ENCODE measurements at places on chromosomes 1 and 21.
A peak's percentile ranks its signal among the peaks of the same experiment; 100 is the strongest.

DNA sequence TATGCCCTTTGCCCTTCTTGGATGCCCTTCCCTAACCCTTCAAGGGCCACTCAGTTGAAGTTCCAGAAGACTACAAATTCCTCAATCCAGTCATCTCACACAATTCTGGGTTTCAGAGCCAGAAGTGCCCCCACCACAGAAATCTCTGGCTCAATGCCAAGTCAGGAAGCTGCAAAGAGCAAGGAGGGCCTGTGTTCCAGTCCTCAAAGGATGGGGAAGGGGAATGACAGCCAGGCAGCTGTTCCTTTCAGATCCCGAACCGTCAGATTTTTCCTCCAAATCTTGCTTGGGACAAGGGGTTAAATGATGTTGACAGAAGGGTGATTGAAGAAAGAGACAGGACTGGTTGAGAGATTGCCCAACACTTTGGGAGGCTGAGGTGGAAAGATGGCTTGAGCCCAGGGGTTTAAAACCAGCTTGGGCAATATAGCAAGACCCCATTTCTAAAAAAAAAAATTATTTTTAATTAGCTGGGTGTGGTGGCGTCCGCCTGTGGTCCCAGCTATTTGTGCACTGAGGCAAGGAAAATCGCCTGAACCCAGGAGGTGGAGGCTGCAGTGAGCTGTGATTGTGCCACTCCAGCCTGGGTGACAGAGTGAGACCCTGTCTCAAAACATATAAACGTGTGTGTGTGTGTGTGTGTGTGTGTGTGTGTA, 716 bp upstream of the HPDL start:
- H3K36me3 ChIP-seq = peaks cover 15% of the 10 kb centered on the region
- H3K4me3 ChIP-seq = peak overlapping the region; percentile 89
- DNase-seq = no peak
- H3K27ac ChIP-seq = peak overlapping the region; percentile 80
- no peaks in the 10 kb centered on the region for H3K27me3 ChIP-seq

GRCh38 chr1:84478876-84479868, at the start of gene RPF1:
Gene RPF1 (plus strand): TSS chr1:84479266. CDS start chr1:84479282, 16 bp downstream.
- H3K27ac ChIP-seq = peak within 1 kb of the TSS; percentile 100
- peaks cover 23% of the 10 kb centered on the region for H3K4me1 ChIP-seq
- peak within 1 kb of the TSS; percentile 100 for H3K4me3 ChIP-seq
- H3K36me3 ChIP-seq = peaks cover 36% of the 10 kb centered on the region

- no peaks in the 10 kb centered on the region for H3K36me3 ChIP-seq
- no peak overlapping the region for H3K27ac ChIP-seq
- no peak overlapping the region for H3K4me3 ChIP-seq
- H3K27me3 ChIP-seq = peaks cover 46% of the 10 kb centered on the region
- DNase-seq = no peak
- H3K4me1 ChIP-seq = peaks cover 2% of the 10 kb centered on the region
Observed at GRCh38 chr1:17520041-17520440, 19.5 kb upstream of the ARHGEF10L start.

DNA sequence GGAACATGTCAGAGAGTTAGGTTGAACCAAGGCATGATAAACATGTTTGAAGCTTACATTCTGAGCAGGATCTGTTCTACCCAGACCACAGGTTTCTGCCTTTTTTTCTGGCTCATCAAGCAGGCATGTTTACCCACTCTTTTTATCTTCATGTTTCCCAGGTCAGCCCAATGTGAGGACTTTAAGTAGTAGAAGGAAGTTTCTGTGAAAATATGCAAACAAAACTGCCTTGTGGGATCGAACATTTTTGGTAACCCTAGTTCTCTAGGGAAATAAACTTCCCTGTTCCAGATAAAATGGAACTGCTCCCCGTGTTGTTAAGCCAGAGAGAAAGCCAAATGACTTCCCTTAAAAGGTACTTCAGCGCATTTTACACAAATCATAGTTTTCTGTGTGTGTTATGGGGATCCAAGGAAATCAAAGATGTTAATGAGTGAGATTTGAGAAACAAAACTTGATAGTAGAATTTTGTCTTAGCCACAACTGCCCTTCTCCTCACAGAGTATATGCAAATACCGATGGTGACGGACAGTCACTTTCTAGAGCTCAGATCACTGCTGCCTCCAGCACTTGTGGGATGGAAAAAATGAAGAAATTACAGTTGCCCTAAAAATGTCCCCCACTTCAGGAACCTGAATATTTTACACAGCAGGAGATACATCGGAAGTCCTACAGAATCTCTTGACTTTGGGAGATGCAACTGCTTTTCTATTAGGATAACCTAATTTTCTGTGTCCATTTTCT, 765 bp upstream of the HIPK1 start:
- peak overlapping the region; percentile 99 for H3K4me3 ChIP-seq
- no peaks in the 10 kb centered on the region for H3K27me3 ChIP-seq
- peak; percentile 8 for DNase-seq
- peaks cover 8% of the 10 kb centered on the region for H3K36me3 ChIP-seq
- H3K27ac ChIP-seq = peak overlapping the region; percentile 100

- H3K4me3 ChIP-seq = no peak overlapping the region
- H3K27me3 ChIP-seq = peaks cover 61% of the 10 kb centered on the region
- H3K27ac ChIP-seq = no peak overlapping the region
- peaks cover 3% of the 10 kb centered on the region for H3K4me1 ChIP-seq
- DNase-seq = no peak
Observed at GRCh38 chr1:37259019-37259418, 215.4 kb upstream of the ZC3H12A start.

- DNase-seq = no peak
- no peak overlapping the region for H3K4me3 ChIP-seq
- no peaks in the 10 kb centered on the region for H3K4me1 ChIP-seq
- no peaks in the 10 kb centered on the region for H3K36me3 ChIP-seq
- peaks cover 5% of the 10 kb centered on the region for H3K27me3 ChIP-seq
Observed at GRCh38 chr1:17080880-17081279, 27.0 kb upstream of the SDHB start.

DNA sequence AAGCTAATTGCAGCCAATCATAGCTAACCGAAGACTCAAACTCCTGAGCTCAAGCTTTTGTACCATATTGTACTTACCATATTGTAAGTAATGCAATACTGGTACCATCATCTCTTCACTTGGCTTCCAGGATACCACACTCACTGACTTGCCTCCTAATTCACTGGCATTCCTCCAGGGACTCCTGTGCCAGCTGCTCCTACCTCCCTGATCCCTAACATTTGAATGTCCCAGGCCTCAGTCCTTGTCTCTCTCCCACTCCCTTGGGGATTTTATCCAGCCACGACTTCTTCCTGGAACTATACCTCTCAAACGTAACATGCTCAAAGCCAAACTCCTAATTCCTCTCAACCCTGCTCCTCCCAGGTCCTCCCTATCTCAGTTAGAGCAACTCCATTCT, 33.8 kb downstream of the USP48 start:
- no peaks in the 10 kb centered on the region for H3K4me1 ChIP-seq
- no peak for DNase-seq
- H3K4me3 ChIP-seq = no peak overlapping the region
- peak overlapping the region; percentile 42 for H3K27ac ChIP-seq
- peaks cover 13% of the 10 kb centered on the region for H3K36me3 ChIP-seq

GRCh38 chr1:69328186-69328585, 239.5 kb upstream of the LRRC7 start:
- no peaks in the 10 kb centered on the region for H3K36me3 ChIP-seq
- no peak overlapping the region for H3K4me3 ChIP-seq
- H3K27ac ChIP-seq = no peak overlapping the region
- no peaks in the 10 kb centered on the region for H3K4me1 ChIP-seq
